NCI-H2107 (cell line): ENCODE measurements at places on chromosomes 5 and 9.

DNA sequence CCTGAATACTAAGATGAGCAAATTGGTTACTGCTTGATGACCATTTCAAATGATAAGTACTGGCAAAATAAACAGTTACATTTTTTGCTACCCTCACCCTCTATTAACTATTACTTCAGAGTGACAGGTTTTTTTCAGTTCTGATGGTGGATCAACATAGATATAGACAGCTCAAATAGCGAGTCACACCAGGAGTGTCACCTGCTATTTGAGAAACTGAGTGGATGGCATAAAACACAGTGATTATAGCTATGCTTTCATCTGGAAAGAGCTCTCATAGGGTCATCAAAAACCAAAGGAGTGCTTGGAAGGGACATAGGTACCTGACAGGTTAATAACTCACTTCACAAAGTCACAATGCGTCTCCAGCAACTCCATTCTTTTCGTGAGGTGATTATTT, 244.5 kb upstream of the C9orf72 start:
- DNase-seq, result no peak

DNA sequence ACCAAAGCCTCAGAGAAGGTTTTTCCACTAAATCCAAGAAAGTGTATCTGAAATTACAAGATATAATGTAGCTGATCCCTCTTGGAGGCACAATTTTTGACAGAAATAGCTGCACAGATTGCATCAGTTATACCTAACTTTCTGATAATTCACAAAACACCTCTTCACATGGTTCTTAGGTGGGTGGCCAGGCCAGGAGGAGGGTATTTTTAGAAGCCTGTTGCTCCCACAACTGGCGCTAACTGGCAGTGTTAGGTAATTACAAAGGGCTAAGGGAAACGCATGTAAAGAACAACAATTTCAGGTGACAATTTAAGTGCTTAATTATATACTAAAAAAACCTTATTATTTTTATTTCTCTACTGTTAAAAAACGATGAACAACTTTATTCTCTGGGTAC, 247.9 kb downstream of the BNC2 start:
- DNase-seq, result no peak

GRCh38 chr5:89097103-89097502, 214.1 kb upstream of the MEF2C start:
- no peak for DNase-seq

GRCh38 chr5:57700484-57700883, 217.9 kb upstream of the ACTBL2 start:
- DNase-seq, result no peak

DNA sequence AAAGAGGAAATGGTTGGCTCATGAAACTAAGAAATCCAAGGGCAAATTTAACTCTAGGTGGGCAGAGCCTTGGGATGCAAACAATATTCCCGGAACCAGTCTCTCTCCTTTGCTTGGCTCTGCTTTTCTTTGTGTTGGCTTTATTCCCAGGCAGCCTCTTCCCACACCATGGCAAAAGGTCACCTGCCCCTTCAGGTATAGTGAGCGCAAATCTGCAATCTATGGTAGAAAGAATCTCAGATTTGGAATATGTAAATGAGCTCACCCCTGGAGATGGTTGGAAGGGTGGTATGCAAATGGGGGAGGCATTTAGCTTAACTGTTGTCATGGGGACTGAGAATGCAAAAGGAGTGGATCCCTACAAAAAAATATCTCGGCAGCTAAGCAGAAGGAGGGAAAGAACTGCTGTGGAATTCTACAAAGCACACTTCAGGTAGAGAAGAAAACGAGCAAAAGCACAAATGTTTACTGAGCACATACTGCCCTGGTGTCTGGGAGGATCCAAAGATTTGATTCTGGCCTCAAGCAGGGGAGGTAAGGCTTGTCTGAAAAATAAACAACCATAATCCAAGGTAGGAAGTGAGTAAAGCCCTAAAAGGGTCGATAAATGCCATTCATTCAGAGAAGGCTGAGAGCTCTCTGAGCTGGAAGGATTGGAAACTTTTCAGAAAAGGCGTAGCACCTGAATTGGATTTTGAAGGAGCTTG, 139.7 kb downstream of the TLE1 start:
- no peak for DNase-seq

DNA sequence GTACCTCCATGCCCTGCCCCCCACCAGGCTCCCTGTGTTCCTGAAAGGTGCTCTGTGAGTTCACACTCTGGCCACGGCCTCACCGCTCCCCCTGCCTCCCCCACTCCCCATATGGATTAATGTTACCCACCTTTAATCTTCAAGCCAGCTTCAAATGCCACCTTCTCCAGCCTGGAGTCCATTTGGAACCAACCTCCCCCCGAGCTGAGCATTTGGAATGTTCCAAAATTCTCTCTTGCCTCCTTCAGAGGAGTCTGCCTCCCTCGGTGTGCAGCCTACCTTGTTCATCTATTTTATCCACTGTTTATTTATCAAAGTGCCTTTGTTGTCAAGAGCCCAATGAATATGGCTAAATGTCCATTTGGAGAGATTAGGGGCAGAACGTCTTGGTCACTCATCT, 4.3 kb downstream of the GOLGA2 start:
- no peak for DNase-seq

GRCh38 chr5:171938358-171938757, 68.1 kb downstream of the FBXW11 start:
- DNase-seq, result no peak

- DNase-seq, result no peak
These were observed 12.1 kb upstream of the CAMSAP1 start for GRCh38 chr9:135919318-135919890.

DNA sequence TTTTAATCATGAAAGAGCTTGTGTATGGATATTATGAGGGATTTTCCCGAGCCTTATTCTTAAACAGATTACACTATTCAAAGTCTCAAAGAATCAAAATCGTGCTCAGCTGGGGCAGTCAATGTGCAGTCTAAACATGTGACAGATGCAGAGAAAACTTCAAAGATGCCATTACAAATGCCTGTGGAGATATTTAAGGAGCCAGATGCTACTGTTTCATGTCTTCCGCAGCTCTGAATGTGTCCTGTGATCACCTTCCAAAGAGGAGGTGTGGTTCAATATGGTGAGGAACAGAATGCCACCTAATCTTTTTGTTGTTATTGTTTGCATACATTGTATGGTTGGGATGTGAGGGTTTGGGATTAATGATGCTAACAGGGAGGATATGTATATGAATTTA, 593.3 kb upstream of the ARRDC3 start:
- no peak for DNase-seq

GRCh38 chr5:95963650-95964410, 2.2 kb upstream of the ELL2 start:
- DNase-seq, result no peak

DNA sequence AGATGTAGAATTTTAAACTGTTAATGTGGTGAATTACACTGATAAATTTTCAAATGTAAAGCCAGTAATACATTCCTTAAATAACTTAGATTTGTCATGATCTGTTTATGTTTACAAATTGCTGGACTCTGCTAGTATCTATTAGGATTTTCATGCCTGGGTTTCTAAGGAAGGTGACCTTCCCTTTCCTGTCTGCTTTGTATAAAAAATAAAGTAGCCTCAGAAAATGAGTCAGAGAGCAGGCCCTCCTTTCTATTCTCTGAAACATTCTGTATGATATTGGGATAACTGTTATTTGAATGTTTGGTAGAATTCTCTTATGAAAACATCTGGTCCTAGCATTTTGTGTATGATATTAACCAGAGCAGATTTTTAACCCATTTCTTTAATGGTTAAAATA, 255.3 kb downstream of the SYK start:
- no peak for DNase-seq

- DNase-seq, result no peak
These were observed 45.7 kb downstream of the RNF145 start for GRCh38 chr5:159163701-159164046.

DNA sequence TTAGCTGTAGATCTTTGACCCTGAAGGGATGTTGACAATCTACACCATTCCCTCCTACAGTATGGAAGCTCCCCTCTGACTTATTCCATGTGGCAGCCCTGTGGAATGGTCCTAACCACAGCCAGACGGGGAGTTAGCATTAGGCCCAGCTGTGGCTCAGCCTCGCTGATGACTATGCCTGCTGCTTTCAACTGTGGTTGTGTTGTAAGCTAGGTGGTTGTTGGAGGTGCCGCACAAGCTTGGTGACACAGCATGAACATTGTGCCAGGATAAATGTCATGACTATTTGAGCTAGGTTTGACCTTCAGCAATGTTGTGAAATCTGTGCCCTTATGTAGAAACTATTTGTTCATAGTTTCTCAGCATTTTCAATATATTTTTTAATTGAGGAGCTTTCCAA, 40.6 kb downstream of the SGCD start:
- DNase-seq, result no peak

DNA sequence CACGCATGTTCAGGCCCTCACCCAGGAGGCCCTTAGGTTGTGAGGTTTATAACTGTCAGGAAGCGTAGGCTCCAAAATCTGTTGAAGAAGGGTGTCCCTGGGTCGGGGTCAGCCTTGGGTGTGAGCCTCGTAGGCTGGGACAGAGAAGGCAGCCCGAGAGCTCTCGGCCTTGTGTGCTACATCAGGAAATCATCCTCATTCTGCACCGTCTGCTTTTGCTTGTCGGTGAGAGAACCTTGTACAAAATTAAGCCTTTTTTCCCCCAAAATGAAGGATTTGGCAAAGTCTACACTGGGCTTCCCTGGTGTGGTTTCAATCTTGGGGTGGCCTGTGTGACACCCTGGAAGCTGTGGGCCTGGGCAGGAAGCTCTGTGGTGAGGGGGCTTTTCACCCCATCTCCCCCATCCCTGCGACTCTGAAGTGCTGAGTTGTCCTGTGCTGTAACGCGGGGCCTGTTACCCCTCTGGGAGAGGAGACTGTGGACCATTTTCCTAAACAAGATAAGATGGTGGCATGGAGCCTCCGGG, 55.3 kb downstream of the AHRR start:
- no peak for DNase-seq

DNA sequence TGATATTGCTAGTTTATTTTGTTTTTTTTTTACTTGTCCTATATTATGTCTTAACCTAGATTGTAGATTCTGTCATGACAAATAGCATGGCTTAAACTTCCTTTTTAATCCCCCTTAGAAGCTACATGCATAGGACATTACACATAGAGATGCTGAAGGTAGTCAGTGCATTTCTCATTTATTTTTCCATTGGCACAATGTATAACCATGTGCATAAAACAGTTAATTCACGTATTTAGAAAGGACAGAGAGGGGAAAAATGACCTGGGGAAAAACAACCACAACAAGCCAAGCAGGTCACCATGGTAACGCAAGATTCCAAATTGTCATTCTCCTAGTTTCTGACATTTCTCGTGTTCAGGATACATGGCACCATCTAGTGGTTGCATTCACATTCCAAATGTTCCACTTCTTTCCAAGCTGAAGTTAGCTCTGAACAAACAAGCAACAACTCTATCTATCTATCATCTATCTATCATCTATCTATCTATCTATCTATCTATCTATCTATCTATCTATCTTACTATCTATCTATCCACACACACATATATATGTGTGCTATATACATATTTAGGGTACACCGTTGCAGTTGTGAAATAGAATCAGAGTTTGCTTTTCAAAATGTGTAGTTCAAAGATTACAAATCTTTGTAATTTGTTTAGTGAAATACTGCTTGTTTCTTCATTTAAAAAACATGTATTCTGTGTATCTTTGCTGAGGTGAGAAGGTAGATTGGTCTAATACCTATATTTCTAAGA, 487.2 kb upstream of the ST8SIA4 start:
- no peak for DNase-seq

- DNase-seq, result no peak
These were observed 184.8 kb upstream of the CD180 start for GRCh38 chr5:67381236-67381880.

GRCh38 chr5:151628112-151628823, 37.1 kb upstream of the FAT2 start:
- DNase-seq, result no peak

GRCh38 chr9:114524247-114524681, 19.0 kb upstream of the WHRN start:
- no peak for DNase-seq

DNA sequence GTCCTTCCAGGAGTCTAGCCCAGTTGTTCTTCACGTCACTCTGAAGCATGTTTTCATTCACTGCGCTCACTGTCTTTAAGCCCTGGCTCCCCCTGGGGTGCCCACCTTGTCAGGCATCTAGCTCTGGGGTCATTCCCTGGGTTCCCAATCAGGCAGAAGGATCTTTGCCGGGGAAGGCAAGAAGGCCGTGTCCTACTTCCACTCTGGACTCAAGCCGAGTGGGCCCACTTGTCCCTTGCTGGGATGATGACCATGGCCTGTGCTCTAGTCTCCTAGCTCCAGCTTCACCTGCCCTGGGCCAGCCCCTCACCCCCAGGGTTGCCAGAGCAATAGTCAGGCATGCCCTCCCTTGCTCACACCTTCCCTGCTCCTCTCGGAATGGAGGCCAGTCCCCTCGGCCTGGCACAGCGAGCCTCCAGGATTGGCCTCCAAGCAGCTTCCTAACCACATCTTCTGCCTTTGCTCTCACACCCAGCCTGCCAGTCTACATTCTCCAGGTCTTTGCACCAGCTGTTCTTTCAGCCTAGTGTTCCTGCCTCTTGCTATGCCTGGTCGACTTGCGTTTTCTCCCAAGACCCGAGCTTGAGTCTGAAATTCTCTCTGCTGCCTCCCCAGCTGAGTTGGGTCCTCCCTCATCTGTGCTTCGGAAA, 32.2 kb upstream of the PSD2 start:
- no peak for DNase-seq

DNA sequence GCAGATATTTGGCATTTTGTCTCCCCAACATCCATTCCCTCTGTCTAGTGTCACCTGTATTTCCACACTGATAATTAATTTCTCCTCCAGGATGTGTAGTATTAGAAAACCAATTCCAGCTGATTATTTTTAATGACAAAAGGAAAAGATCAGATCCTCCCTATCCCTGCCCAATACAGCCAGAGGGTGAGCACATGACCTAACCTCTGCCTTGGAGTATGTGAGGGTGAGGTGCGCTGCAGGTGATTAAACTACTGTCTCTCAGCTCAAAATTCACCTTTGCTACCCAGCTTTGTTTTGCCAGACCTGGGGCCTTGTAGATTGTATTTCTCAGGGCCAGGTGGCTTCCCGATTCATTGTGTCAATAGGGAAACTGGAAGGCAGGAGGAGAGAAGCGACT, 402.1 kb downstream of the PRELID2 start:
- no peak for DNase-seq

GRCh38 chr5:127924606-127925005, 159.0 kb upstream of the SLC12A2 start:
- no peak for DNase-seq
